ENCODE measurements at places on chromosomes 5 and 9. TPM values are rescaled to one million over a fixed set of nuclear protein-coding genes. Genes with fewer than 3 reads are reported as not detected.

- DNase-seq = no peak
Observed at GRCh38 chr5:139985733-139986132, 57.4 kb downstream of the NRG2 start.

OR1J2 gene
- total RNA-seq = not detected

TAF11L6 gene
- total RNA-seq = not detected

PFN3 gene
- not detected for total RNA-seq

GRCh38 chr5:68983959-68984358, 109.9 kb upstream of the SLC30A5 start:
- no peak for DNase-seq

PAPPA gene
- total RNA-seq = 5.7 TPM

ZSWIM6 gene
- total RNA-seq = 12.5 TPM

DNA sequence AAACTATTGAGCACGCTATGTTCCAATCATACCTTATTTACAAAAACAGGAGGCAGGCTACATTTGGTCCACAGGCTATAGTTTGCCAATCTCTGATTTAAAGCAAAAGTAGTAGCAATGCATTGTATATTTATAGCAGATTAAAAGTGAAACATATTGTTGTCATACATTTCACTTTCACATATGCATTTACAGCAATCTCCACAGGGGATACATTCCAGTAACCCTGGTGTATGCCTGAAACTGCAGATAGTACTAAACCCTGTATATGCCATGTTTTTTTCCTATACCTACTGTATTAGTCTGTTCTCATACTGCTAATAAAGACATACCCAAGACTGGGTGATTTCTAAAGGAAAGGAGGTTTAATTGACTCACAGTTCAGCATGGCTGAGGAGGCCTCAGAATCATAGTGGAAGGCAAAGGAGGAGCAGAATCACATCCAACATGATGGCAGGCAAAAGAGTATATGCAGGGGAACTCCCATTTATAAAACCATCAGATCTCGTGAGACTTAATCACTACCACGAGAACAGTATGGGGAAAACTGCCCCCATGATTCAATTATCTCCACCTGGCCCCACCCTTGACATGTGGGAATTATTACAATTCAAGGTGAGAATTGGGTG, 5.9 kb upstream of the CSF1R start:
- DNase-seq = no peak

JAKMIP2 gene
- total RNA-seq = 0.06 TPM

PCDHGA3 gene
- 2.2 TPM for total RNA-seq

- no peak for DNase-seq
Observed at GRCh38 chr5:142500227-142500905, 175.5 kb upstream of the SPRY4 start.

GRCh38 chr9:128121466-128121810, 6.1 kb downstream of the PTGES2 start:
- DNase-seq = no peak

- DNase-seq = no peak
Observed at GRCh38 chr5:24365406-24365805, 279.4 kb downstream of the CDH10 start.
